Activated CD8-positive, alpha-beta memory T cell treated with anti-CD3 and anti-CD28 coated beads for 1 hour (primary cell): ENCODE measurements at places on chromosomes 1 and 21.

- DNase-seq: peak; percentile 49
These were observed 2.7 kb downstream of the SH2D2A start for GRCh38 chr1:156813750-156814570.

- no peak for DNase-seq
These were observed 13.4 kb downstream of the BCAN start for GRCh38 chr1:156655151-156655903.

- no peak for DNase-seq
These were observed 135.4 kb downstream of the PLXNA2 start for GRCh38 chr1:208108646-208109330.

GRCh38 chr1:207244409-207244801 lies 77.1 kb upstream of the CD55 start:
- DNase-seq: no peak

- DNase-seq: no peak
These were observed 11.4 kb downstream of the C2CD2 start for GRCh38 chr21:41942457-41942856.

- DNase-seq: no peak
These were observed 443.1 kb downstream of the TTLL7 start for GRCh38 chr1:83555871-83556270.

GRCh38 chr1:206446688-206447421 lies 23.4 kb upstream of the IKBKE start:
- no peak for DNase-seq

GRCh38 chr1:218878369-218878768 lies 295.3 kb upstream of the LYPLAL1 start:
- DNase-seq: no peak
